ENCODE measurements at places on chromosomes 3 and 15.

DNA sequence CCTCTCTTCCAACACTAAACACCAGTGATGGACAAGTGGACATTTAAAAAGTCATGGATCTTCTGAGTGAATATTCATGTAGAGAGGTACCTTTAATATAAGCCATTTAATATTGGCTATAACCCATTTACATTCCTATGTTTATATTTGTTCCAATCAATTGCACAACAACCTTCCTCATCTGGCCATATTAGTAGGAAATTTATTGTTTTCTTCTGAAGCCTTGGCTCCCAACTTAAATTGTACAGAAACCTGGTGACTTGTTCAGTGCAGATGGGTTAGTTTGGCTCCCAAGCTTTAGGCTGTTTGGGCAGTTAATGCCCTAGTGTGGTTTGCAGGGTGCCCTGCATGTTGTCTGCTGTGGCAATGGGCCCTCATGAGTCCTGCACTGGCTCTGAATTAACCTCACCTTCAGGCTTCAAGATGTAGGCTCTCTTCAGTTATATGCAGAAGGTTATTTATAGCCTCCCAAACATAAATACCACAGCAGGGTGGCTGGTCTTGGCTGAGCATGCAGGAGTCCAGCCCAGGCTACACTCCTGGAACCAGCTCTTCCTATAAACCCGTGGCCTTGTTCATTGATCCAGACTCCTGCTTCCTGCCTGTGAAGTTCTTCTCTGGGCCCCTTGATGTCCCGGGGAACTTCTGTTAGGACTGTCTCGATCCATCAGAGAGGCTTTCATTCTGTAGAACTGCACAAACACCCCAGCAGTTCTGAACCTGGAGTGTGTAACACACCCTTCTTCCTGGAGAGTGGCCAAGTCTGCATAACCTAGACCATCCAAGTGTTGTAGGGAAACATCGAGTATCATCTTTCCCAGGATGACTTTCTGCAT lies 57.0 kb downstream of the DUT start:
- DNase-seq: no peak

DNA sequence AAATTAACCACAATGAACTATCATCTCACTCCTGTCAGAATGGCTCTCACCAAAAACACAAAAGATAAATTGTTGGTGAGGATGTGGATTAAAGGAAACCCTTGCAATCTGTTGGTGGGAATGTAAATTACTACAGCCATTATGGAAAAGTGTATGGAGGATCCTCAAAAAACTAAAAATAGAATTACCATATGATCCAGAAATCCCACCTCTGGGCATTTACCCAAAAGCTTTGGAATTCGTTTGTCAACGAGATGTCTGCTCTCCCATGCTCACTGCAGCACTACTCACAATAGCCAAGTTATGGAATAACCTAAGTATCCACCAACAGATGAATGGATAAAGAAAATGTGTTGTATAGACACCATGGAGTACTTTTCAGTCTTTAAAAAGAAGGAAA lies 21.6 kb downstream of the FSIP1 start:
- DNase-seq: no peak

- DNase-seq: no peak
These were observed 705.2 kb downstream of the NAALADL2 start for GRCh38 chr3:175564363-175564762.

- DNase-seq: no peak
These were observed 481.1 kb downstream of the ZNF385D start for GRCh38 chr3:21269882-21270281.

- no peak for DNase-seq
These were observed 81.5 kb upstream of the FAM3D start for GRCh38 chr3:58748024-58748423.

DNA sequence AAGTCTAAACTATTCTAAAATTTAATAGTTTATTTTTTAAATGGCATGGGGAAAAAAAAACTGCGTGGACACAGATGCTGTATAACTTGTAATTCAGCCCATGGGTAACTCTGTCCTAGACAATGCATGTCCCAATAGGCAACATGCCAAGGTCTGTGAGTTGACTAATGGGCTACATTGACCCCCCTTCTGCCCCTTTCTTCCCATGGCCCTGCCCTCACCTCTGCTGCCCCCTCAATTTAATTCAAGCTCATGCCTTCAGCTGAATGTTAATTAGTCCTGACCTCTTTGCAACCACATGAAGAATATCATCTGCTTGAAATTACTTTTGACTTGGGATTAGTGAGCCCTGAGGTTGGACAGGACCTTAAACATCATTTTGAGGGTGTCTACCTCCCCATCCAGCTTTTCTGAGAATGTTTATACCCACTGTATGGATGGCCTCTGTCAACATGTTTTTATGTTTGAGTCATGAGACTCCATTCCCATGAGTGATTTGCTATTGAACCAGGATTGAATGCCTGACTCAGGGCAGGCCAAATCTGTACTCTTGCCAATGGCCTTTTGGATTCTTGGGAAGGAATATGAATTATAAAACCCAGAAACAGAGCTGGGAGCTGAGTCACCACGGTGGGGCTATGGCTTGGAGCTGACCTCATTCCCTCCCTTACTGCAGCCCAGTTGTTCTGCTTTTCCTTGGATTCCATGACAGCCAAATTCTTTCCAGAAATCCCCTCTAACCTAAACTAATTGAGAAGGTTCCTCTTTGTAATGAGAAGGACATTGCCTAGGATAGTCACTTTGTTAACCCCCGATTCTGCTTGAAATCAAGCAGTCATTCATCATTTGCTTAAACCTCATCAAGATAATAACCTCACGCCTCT lies 33.5 kb upstream of the PDE8A start:
- peak; percentile 33 for DNase-seq

DNA sequence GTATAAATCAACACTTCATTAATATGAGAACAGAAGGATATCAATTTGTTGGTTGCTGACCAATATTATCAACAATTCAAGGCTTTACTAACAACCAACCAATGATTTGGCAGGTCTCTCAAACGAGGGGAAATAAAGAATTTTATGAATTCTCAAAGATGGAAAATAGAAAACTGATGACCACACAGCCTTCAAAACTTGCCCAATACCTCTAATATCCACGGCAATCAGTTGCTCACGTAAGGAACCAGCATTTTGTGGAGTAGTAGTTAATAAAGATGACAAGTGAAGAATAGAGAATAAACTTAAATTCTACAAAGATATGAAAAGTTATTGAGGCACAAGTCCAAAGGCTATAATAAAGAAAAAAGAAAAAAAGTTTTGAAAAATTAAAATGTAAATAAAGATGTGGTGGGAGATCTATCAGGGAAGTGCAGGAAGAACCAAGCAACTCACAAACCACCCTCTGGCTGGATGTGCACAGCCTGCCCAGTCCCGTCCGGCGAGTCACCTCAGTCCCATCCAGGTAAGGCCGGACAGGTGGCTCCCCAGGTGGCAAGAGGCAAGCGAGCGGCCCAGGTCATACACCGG lies 808 bp downstream of the GK5 start:
- no peak for DNase-seq

DNA sequence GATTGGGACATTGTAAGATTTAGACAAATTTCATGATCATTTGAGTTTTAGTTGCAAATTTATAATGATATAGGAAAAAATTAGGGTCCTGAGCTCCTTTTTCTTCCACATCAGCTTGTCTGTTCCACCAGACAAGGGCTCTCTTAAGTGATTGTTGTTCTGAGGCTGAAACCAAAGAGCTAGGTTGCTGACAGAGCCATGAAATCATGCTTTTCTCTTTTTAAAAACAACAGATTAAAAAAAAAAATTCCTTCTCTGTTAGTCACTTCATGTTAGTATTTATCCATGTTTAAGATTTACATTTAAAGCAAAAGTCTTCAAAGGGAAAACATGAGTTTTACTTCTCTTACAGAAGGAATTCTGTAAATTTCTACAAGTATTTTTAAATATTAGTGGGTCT lies 56.8 kb downstream of the ATP2C1 start:
- DNase-seq: no peak

GRCh38 chr15:29392358-29392757 lies 122.7 kb upstream of the NSMCE3 start:
- no peak for DNase-seq

GRCh38 chr15:40755812-40756208 lies 756 bp upstream of the RMDN3 start:
- DNase-seq: no peak

DNA sequence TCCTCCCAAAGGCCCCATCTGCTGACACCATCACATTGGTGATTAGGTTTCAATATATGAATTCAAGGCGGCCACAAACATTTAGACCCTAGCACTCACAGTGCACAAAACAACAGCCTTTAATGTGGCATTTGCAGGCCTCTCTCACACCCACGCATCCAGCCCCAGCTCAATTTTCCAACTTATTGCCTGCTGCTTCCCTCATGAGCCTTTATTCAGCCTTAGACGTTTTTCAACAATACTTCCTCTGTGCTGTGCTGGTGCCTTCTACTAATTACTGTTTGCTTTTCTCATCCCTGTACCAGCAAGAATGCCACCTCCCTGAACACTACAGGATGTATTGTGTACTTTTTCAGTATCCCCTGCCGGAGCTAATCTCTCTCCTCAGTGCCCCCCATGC lies 334.6 kb downstream of the GABRB3 start:
- no peak for DNase-seq

- DNase-seq: no peak
These were observed 768 bp downstream of the ANO10 start for GRCh38 chr3:43620831-43621655.

GRCh38 chr3:152646004-152646403 lies 188.9 kb upstream of the P2RY1 start:
- DNase-seq: no peak

DNA sequence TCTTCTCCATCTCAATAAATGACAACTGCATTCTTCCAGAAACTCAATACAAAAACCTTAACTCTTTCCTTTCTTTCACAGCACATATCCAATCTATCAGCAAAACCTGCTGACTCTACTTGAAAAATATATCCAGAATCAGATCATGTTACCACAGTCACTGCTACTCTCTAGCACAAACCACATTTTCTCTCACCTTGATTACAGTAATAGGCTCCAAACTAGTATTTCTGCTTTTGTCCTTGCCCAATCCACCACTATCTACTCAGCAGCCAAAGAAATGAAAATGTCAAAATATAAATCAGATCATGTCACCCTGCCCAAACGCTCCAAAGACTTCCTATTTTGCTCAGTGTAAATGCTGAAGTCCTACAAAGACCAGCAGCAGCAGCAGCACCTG lies 15.2 kb downstream of the TMCC1 start:
- no peak for DNase-seq

DNA sequence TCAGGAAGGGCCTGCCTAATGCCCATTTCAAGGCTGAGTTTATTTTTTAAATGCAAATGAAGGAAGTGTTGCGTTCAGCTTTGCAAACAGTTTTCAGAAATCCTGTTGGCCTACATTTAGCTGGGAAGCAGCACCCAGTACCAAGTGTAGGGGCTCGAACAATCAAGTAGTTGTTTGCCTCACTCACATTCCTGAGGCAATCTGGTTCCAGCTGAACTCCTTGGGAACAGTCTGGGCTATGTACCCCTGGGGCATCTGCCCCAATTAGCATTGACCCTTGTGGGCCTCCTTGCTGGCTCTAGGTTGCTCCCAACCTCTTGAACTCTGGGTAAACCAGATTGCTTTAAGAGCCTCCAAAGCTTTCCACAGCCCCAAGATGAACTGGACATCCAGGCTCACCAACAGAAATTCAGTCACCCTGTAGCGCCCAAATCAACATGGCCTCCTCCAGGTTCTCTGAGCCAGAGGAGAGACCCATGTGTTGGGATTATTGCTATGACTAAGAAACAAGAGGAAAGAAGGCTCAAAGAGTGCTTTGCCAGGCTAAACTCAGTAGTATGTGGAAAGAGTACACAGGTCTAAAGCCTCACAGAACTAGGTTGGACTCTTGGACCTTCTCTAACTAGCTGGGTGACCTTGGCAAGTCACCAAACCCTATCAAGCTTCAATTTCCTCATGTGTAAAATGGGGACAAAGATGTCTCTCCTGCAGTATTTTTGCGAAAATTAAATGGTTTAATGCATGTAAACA lies 532.7 kb downstream of the SOX2 start:
- no peak for DNase-seq

DNA sequence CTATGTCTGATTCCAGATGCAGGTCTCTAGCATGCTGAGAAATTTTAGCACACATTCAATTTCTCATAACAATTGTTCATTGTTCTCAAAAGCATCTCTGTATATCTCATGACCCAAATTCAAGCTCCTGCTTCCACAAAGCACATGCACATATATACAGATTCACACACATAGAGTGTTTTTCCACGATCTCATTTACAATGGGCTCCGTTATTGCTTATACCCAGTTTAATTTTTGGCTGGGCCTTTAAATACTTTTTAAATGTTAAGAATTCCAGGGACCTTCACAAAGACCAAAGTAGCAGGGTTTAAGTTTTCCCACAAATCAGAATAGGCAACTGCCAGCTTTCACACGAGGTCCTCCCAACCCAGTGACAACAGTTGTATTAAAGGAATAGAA lies 333.5 kb upstream of the SEMA6D start:
- no peak for DNase-seq

- no peak for DNase-seq
These were observed 78.3 kb downstream of the WNT7A start for GRCh38 chr3:13801361-13802204.

DNA sequence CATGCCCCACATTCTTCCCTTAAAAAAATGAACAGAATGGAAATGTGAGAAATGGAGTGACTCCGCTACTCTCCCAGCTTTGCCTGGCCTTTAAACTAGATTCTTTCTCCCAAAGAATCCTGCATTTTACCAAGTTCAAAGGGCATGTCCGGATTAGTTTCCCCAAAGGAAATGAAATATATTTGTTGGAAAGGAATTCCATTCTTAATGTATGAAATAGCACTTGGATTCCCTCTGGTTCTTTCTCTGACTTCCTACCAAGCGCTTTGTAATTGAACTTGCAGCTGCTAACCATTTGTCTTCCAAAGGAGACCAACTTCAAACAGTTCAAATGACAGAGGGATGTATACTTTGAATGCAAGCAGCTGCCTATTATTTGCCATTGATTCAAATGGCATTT lies 18.9 kb downstream of the MAP2K1 start:
- no peak for DNase-seq

DNA sequence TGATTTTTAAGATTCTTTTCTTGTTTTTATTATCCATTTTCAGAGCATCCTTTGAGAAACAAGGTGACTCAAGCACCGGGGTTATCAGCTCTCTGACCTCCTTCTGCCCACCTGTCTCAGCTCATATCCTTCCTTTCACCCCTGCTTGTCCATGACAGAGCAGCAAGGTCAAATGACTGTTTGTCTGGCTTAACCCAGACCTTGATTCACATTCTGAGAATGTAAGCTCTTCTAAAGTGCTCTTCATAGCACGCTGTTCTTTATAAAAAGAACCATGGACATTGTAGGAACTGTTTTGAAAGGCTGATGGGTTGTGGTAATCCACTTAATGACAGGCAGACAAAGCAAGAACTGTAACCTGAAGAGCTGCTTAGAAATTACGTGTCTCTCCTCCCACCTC lies 122.5 kb downstream of the CHST2 start:
- no peak for DNase-seq

GRCh38 chr15:28093752-28094535 lies 5.2 kb downstream of the OCA2 start:
- DNase-seq: no peak

Measured in brain pericyte (primary cell).